Umbilical cord (tissue), 2 donors: ENCODE measurements at places on chromosomes 13 and 19.

DNA sequence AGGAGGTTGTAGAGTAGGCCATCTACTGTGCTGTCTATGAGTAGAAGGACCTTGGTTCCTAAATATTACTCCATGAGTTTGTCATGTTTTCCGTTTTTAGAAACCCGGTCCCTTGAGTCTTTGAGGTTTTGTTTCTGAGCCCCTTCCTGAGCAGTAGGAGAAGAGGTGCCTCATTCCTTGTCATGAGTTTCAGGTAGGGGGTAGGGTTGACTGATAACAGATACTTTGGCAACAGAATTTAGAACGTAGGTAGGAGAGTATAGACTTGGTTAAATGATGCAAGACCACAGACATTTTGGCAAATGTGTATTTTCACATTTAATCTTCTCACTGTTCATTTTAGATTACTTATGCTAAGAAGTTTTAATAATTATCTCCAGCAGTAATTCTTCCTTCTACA lies 24.6 kb downstream of the LMO7 start:
- no peak for DNase-seq

DNA sequence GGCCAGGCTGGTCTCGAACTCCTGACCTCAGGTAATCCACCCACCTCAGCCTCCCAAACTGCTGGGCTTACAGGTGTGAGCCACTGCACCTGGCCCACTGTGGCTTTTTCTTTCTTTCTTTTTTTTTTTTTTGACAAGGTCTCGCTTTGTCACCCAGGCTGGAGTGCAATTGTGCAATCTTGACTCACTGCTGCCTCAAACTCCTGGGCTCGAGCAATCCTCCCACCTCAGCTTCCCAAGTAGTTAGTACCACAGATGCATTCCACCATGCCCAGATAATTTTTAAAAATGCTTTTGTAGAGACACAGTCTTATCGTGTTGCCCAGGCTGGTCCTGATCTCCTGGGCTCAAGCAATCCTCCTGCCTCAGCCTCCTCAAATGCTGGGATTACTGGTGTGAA lies 12.1 kb upstream of the FCGBP start:
- DNase-seq, result no peak

DNA sequence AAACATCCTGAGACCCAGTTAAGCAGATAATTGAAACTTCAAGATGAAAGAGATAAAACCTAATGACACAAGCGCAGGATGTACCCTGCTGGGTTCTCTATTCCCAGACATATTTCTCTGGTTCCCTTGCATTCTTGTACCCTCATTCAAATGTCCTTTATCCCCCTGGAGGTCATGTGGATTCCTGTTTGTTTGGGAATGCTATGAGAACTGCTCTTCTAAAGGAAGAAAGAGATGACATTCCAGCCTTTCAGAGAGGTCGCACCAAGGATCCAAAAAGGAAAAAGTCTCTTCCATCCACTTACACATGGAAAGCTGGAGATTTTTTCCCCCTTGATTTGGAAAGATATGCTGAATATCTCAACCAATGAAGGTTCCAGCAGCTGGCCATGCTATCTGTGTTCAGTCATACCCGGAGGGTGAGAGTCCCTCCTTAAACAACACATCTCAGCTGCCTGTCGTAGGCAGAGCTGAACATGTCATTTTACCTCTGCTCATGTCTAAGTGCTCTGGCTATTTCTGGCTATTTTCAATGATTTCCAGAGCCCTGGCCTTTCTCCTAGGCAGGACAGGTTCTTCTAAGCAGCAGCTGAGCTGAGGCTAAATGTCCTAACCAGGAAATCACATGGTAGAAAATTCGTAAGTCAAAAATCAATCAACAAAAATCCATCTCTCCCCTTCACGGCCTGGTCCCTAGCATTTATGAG lies 52.5 kb downstream of the C13orf42 start:
- DNase-seq, result no peak

DNA sequence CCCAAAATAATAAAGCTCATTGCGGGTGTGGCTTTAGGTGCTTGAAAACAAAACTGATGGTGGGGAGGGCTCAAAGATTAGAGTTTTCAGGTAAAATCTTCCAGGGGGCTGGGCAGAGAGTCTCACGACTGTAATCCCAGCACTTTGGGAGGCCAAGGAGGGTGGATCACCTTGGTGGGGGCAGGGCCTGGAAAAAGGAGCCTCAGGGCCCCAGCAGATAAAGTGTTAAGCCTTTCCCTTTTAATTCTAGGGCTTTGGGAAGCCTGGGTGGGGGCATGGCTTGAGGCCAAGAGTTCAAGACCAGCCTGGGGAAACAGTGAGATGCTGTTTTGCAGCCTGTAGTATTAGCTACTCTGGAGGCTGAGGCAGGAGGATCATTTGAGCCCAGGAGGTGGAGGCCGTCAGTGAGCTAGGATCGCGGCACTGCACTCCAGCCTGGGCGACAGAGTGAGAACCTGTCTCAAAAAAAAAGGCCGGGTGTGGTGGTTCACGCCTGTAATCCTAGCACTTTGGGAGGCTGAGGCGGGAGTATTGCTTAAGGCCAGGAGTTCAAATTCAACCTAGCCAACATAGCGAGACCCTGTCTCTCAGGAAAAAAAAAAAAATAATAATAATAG lies 1.7 kb downstream of the IRGQ start:
- no peak for DNase-seq

DNA sequence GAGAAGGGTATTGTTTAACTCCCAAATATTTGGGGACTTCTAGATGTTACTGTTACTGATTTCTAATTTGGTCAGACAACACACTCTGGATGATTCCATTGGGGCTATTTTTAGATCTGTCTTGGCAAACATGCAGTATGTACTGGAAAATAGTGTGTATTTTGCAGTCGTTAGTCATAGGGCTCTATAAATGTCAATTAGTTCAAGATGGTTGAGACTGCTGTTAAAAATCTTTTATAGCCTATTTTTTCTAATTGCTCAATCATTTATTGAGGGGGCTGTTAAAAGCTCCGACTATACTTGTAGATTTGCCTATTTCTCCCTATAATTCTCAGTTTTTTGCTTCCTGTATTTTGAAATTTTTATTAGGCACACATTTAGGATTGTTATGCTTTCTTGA lies 31.4 kb downstream of the PPP5C start:
- DNase-seq, result peak; percentile 73
